ENCODE measurements at places on chromosomes 6 and 20. TPM values are rescaled to one million over a fixed set of nuclear protein-coding genes. Genes with fewer than 3 reads are reported as not detected.

The SS18L1 gene
- 23.0 TPM for total RNA-seq

The NRSN1 gene
- total RNA-seq, result not detected

The CAPN11 gene
- not detected for total RNA-seq

The COL9A1 gene
- not detected for total RNA-seq

The CST5 gene
- total RNA-seq, result not detected

The FAM184A gene
- total RNA-seq, result 3.7 TPM

The CD24 gene
- total RNA-seq, result not detected

The TM9SF4 gene
- 39.1 TPM for total RNA-seq
